ENCODE measurements at places on chromosomes 7 and 10.
A peak's percentile ranks its signal among the peaks of the same experiment; 100 is the strongest.

- no peak for DNase-seq
Measured at GRCh38 chr10:90588222-90588621, 269.6 kb downstream of the HTR7 start.

DNA sequence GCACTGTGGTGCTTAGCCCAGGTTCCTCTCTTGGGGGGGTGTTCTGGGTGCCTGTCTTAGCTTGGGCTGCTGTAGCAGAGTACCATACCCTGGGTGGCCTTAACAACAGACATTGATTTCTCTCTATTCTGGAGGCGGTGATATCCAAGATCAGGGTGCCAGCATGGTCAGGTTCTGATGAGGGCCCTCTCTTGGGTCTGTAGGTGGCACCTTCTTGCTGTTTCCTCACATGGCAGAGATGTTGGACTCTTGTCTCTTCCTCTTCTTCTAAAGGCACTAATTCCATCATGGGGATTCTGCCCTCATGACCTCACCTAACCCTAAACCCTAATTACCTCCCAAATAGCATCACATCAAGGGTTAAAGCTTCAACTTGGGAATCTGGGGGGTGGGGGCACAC, 19.9 kb upstream of the CRHR2 start:
- DNase-seq = no peak

- DNase-seq = peak; percentile 46
Measured at GRCh38 chr7:106050002-106050745, 61.9 kb downstream of the SYPL1 start.

- peak; percentile 6 for DNase-seq
Measured at GRCh38 chr7:391961-392524, 102.1 kb downstream of the FOXL3 start.

DNA sequence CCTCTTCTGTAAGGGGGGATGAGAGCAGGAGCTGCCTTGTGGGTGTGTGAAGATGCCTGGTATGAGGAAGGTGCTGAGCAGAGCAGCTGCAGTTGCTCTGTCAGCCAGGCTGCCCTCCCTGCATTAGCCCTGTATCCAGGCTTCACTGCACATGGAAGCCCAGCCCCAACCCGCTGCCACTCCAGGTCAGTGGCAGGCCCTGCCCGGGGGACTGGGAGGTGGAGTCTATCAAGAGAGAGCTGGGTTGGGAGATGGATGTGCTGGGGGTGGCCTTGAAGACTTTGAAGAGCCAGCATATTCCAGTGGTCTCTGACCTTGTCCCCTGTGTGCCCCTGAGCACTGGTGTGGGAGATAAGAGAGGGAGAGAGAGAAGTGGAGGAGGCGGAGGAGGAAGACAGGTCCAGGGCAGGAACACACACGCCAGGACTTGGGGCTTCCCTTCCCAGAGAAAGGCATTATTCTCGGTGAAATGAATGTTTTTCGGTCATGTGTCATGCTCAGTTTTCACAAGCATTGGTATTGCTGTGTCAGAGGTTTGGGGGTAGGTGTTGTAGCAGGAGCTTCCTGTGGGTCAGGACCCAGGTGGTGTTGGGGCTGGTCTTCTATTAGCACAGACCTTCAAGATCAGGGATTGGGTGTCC, 2.6 kb downstream of the PPIF start:
- DNase-seq = no peak

DNA sequence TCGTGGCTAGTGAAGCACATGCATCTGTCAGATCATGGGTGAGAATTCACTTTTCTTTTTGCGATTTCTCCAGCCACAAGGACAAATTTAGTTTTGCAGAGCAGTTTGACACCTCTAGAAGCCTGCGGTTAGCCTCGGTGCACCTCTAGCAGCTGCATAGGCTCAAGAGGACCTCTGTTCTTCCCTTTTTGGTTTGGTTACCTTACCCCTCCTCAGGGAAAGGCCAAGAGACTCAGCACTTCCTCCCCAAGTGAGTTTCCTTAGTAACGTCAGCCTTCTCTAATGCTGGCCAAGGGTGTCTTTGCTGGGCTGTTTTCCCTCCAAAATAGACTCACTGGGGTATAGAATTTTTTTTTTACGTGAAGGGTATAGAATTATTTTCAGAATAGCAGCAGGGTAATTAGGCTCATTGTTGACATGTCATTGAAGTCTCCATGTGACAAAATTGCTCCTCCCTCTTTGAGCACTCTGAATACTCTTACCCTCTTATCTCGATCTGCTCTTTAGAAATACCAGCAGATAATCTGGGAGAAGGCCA, 97.8 kb downstream of the AUTS2 start:
- DNase-seq = no peak

DNA sequence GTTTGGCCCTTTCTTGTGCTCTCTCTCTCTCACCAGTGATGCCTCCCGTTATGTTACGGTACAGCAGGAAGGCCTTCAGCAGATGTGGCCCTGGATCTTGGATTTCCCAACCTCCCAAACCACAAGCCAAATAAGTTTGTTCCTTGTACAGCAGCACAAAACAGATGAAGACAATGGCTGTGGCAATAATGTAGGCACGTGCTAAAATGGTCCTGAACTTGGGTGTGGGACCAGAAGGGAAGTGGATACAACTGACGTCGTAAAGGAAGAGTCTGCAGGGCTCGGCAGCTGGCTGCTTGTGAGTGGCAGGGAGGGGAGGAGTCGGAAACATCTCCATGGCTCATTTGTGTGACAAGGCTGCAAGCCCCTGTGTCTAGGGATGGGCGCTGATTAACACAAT, 26.8 kb downstream of the PROSER2 start:
- no peak for DNase-seq

DNA sequence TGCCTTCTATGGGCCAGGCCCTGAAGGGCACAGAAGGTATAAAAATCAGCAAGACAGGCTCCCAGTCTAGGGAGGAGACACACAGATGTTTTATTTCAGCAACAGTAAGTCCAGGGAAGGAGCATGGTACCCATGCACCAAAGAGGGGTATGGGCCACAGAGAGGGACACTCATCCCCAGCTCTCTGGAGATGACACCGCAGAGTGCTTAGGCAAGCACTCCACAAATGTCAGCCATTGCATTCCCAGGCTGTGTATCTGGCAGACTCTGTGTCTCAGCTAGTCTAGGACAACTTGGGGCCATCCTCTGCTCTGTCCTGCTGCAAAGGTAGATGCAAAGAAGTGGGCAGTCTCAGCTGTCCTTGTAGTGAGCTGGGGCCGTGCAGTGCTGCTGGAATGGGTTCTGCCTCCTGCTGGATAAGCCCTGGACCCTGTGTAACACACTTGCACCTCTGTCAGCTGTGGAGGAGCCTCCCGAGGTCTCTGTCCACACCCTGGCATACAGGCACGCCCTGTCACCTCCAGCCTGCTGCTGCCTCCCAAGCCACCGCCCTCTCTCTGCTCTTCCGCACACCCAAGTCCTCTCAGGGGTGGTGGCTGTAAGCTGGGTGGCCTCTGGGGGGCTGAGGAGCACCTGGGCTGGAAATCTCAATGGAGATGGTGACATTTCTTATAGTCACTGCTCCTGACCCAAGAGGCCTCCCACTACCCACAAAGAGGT, 57.6 kb downstream of the VOPP1 start:
- no peak for DNase-seq

DNA sequence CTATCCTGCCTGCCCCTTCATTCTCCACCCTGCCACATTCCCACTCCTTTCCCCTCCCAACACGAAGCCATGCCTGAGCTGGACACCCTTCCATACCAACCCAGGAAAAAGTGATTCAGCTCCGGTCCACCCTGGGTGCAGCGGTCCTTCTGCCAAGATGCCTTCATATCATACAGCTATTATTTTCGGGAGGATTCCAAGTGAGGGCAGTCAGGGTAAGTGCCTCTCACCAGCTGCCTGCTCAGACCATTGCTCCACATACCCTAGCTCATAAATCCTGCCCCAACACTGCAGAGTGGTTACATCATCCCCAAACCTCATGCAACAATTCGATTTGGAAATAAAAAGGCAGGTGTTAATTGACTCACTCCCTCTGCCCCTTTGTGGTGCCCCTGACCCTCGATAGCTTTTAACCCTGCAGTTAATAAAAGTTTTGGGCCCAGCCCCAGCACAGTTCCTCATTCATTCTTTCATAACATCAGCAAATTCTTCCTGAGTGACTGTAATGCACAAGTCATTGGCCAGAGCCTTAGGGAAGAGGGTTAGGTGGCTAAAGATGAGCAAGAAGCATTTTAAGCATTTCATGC, 42.6 kb downstream of the ZNF503 start:
- DNase-seq = no peak

DNA sequence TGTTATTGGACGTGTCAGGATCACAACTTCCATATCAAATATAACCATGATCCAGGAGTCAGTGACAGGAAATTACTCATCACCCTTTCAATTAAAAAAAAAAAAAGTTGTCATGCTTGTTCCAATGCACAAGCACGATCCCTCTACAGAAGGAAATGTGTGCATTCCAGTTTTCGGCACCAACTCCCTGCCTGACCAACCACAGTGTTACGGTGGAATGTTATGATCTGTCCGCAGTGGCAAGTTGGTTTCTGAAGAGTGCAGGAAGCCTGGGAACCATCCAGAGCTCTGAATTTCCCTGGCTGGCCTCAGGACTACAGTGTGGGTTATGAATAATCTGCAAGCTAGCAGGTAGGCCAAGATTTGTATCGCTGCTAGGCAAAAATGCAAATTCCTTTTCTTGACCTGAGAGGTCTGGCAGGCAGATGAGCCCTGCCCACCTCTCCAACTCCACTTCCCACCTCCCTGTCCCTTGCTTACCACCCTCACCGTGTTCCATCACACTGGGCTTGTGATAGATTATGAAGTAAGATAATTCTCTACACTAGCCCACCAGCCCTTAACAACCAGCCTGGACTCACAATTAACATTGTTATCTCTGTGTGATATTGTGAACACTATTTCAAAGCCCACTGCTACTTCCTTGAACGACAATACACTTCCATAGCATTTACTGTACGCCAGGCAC, 20.4 kb downstream of the FRMPD2 start:
- DNase-seq = no peak

- DNase-seq = no peak
Measured at GRCh38 chr7:8151161-8151725, 110.7 kb downstream of the ICA1 start.

DNA sequence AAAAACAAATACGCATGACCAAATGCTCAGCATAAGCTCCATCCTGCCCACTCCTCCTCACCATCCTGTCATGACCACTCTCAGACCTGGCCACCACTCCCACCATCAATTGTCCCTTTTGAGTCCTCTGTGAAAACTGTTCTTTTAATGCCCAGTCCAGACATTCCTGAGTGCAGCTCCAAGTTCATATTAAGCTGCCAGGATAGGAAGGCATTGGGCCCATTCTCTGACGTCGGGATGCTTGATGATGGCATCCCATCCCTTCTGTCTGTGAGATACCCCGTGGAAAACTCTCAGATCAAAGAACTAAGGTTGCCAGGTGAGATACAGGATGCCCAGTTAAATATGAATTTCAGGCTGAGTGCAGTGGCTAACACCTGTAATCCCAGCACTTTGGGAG, 89.9 kb upstream of the KIF5B start:
- no peak for DNase-seq

- DNase-seq = no peak
Measured at GRCh38 chr7:157758468-157759245, 421.9 kb downstream of the DNAJB6 start.

DNA sequence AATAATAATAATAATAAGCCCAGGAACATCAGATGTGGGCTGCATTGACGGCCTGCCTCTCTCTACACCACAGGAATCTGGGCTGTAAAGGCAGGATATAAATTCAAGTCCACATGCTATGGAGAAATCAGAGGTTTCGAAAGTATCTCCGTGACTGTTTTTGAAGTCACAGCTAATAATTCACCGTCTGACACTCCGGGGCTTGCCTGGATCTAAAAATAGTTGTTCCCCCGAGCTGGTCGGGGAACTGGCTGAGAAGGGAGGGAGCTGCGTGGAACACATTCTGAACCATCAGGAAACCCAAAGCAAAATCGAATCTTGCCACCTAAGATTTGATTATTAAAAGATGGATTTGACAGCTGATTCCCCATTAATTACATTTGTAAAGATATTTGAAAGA, 35.4 kb downstream of the KLF6 start:
- no peak for DNase-seq

DNA sequence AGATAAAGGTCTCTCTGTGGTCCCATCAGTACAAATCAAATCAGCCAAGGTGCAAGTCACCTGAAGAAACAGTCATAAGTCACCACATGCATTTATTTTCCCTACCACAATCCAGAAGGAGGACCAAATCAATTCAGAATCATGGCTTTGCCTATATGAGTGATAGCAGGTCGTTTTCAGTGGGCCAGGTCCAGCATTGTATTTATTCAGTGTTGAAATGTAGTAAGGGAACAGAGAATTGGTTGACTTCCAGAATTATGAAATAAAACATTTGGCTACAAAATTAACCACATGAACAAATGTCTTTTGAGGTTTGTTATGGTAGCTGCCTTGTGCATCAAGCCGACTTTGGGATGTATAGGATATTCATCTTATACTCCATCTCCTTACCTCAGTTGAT, 88.4 kb downstream of the POLR1F start:
- DNase-seq = no peak

GRCh38 chr10:118445535-118445934, 103.4 kb upstream of the FAM204A start:
- no peak for DNase-seq

- no peak for DNase-seq
Measured at GRCh38 chr7:43754596-43754995, 3.9 kb upstream of the BLVRA start.

GRCh38 chr7:130935564-130936157, 201.7 kb upstream of the KLF14 start:
- DNase-seq = no peak

DNA sequence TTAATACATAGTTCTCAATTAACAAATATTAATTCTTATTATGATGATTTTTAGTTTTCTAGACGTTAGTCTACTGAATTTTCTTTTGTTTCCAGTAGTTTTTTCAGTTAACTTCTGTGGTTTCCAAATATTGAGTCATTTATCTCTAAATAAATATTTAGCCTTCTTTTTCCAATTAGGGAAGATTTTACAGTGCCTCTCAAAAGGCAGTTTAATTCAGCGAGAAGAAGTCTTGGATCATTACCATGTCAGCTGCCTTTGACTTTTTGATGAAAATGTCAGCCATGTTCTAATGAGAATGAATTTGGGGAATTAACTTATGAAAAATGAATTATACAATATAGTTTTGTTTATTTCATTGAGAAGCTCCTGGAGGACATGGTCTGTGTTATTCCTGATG, 90.0 kb downstream of the CDK14 start:
- no peak for DNase-seq

GRCh38 chr7:31875424-31875823, 188.4 kb downstream of the PPP1R17 start:
- DNase-seq = no peak

DNA sequence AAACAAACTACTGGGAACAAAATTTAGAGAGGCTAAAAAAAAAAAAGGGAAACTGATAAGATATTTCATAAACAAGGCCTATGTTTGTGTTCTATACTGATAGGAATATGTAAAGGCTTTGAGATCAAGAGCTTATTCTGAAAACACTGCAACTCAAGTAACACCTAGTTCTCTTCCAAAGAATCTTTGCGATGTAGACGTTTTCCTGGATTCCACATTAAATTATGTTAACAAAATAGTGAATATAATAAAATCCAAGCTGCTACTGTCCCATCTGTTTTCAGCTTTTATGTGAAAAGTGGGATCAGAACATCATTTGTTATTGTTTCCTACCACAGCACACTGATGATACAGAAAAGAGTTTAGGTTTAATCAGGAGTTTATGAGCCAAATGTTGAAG, 53.0 kb upstream of the RNF148 start:
- no peak for DNase-seq
